ACHN (cell line): ENCODE measurements at places on chromosomes 1 and 21.

- DNase-seq: no peak
Measured at GRCh38 chr1:230376296-230376695, 49.8 kb downstream of the PGBD5 start.

GRCh38 chr1:185788386-185788785 lies 54.2 kb downstream of the HMCN1 start:
- DNase-seq: no peak

DNA sequence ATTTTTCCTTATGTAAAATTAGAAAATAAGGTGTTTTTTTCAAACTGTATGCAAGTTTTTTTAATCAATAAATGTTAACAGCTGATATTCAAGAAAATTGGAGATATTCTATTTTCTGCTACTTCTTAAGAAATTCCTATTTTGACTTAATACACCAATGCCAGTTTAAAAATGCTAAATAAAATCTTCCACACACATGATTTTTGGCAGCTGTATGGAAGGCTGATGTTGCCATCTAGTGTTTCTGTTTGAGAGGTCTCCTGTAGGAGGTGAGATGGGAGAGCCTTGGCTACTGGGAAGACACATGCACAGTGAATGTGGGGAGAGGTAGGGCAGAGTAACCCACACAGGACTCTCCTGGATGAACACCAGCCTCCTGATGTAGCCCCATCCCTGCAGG lies 29.2 kb upstream of the OR2B11 start:
- DNase-seq: peak; percentile 54

- no peak for DNase-seq
Measured at GRCh38 chr21:42233067-42233961, 14.4 kb downstream of the ABCG1 start.

GRCh38 chr1:21192284-21192683 lies 15.6 kb upstream of the EIF4G3 start:
- no peak for DNase-seq

DNA sequence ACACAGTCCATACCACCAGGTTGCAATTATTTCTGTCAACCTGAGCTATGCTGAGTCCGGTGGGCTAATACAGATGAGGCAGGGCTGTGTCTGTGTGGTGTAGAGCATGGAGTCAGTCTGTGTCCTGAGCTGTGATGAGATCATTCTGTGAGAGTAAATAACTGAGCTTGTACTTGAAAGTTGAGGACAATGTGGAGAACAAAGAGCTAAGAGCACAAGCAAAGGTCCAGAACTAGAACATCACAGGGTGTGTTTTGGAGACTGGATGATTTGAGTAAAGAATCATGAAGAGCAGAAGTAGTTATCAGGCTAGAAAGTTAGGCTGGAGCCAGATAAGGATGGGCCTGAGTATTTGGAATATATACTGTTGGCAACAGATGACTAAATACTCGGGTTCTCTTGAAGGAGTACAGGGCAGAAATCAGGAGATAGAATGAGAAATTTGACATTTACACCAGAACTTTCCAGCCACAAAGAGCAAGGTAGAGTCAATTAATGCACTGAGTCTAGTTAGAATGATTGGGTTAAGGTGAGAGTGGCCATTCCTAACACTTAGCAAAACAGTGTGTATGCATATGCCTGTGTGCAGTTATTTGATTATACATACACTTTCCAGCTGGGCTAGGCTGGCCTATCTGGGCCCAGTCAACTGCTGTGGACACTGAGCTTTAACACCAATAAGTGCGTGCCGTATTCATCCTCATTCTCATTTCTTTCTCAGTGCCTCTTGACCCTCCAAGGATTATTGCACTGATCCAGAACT lies 48.8 kb downstream of the LEPR start:
- DNase-seq: no peak

DNA sequence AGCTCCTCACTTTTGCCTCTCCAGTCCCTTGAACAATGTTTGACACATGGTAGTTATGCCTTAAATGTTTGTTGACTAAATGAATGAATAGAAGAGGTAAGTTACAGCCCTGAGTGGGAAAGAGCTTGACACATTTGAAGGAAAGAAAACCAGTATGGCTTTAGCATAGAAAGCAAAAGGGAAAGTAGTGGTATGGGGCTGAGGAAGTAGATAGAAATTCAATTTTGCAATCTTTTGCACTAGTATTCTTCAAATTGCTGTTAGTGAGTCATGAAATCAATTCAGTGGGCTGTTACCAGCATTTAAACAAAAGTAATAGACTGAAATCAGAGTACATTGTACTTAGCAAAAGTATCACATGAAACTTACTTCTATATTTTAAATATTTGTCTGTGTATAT lies 21.1 kb downstream of the PLA2G4A start:
- no peak for DNase-seq

GRCh38 chr1:39294531-39294930 lies 90.0 kb downstream of the MACF1 start:
- no peak for DNase-seq

- no peak for DNase-seq
Measured at GRCh38 chr1:223189903-223190724, 47.1 kb upstream of the TLR5 start.

DNA sequence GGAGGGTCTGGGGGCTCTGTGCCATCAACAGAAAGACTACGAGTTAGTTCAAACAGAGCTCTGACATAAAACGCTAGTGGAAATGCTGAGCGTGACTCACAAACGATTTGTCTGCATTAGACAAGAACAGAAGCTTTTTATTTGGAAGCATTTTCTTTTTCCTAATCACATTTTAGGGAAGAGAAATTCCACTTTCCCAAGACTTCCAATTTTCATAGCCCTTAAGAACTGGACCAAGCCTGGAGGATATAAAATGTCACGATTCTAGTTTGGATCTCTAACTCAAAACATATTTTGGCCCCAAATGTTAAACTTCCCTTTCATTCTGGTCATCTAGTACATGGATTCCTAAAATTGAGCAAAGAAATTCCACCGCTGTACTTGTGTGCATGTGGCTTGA lies 320.0 kb downstream of the PCP4 start:
- DNase-seq: no peak

GRCh38 chr1:181660621-181661020 lies 177.3 kb downstream of the CACNA1E start:
- DNase-seq: no peak

DNA sequence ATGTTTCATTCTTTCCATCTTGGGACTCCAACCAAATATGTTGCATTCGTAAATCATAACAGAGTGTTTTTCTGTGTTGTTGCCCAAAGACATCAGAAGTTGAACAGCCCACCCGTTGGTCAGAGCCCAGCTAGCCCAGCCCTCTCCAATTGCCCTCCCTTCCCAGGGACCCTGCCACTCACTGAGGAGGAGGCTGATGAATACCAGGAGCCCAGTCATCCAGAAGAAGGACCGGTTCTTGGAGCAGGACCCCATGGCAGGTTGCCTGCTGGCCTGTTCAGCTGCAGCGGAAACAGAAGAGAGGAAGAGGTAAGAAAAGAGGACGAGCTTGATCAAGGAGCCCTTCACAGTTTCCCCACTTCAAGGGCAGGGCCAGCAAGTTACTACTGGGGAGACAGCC lies 172.2 kb upstream of the ETV3 start:
- DNase-seq: no peak

DNA sequence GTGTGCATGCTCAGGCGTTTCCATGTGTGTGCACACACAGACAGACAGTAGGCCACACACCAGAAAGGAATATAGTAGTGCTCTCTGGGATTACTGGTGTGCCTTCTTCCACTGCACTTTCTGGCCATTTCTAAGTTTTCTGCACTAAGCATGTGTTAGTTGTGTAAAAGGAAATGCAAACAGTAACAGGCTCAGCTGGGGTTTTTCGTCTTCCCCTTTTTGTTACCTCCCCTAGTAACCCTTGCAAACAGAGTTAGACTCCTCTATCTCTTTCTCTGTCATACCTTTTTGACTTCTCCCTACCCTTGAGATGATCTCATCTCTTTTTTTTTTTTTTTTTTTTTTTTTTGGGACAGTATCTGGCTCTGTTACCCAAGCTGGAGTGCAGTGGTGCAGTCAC lies 196.3 kb downstream of the SDCCAG8 start:
- DNase-seq: no peak

DNA sequence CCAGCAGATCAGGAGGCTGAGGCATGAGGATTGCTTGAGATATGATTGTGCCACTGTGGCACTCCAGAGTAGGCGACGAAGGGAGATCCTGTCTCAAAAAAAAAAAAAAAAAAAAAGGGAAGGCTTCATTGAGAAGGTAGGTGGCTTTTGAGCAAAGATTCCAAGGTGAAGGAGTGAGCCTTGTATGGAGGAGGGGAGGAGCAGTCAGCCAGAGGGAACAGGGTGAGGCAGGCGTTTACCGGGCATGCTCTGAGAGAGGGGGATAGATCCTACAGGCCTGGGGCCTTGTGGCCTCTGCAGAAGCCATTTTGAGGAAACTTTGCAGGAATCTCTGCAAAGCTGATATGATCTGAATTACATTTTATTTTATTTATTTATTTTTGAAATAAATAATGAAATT lies 5.1 kb upstream of the HDAC1 start:
- DNase-seq: no peak
